Daoy (cell line): ENCODE measurements at places on chromosomes 1 and 21. TPM values are rescaled to one million over a fixed set of nuclear protein-coding genes. Genes with fewer than 3 reads are reported as not detected.

- no peak for DNase-seq
Measured at GRCh38 chr1:67814121-67814772, 19.0 kb downstream of the GNG12 start.

The TSTD1 gene
- total RNA-seq = 0.17 TPM in 1 of 2 replicates, not detected in the other

DNA sequence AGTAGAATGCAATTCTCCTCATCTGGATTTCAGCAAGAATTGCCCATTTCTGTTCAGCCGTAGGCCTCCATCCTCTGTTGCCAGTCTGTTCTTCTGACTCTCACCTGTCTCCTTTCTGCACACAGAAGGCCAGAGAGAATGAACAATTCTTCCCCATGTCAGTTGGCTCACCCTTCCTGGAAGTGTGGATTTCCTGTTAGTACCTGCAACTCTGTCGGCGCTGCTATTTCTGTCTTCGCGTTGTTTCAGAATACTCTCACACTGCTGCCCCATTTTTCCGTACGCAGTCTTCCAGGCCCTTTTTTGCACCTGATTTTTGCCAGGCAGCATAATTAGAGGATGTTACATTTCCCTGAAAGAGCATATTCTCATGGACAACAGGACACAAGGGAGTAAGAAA lies 200.7 kb downstream of the FGGY start:
- DNase-seq = no peak

DNA sequence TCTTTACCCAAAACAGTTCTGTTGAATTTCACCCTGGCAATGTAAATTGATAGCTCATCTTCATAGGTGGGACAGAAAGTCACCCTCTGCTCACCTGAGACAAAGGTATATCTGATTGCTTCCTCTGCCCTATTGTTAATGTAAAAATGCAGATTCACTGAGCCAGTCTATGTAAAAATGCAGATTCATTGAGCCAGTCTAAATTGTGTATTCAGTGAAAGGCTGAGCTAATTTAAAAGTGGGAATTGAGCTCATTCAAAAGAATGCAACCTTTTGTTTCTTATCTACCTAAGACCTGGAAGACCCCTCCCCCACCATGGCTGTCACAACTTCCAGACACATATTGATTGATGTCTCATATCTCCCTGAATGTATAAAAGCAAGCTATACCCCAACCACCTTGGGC lies 4.8 kb upstream of the MYSM1 start:
- no peak for DNase-seq

DNA sequence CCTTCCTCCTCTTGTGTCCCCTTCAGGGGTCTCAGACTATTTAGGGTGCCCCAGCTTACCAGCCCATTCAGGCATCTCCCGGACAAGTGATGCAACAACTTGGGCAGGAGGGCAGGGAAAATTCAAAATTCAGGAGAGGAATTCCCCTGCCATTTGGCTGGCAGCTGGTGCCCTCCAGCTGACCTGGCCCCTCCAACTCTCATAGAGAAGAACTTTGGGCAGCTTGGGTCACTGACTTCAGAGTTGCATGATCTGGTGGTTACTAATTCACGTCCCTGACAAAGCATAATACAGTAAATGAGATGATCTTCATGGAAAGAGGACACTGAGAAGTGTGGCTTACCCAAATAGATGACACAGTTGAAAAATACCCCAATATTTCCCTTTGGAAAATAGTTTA lies at the start of gene FCAMR:
Gene FCAMR (minus strand): TSS at position 15 of the 400 bp plus-strand sequence. CDS start 335 bp downstream, outside the sequence.
- no peak for DNase-seq

DNA sequence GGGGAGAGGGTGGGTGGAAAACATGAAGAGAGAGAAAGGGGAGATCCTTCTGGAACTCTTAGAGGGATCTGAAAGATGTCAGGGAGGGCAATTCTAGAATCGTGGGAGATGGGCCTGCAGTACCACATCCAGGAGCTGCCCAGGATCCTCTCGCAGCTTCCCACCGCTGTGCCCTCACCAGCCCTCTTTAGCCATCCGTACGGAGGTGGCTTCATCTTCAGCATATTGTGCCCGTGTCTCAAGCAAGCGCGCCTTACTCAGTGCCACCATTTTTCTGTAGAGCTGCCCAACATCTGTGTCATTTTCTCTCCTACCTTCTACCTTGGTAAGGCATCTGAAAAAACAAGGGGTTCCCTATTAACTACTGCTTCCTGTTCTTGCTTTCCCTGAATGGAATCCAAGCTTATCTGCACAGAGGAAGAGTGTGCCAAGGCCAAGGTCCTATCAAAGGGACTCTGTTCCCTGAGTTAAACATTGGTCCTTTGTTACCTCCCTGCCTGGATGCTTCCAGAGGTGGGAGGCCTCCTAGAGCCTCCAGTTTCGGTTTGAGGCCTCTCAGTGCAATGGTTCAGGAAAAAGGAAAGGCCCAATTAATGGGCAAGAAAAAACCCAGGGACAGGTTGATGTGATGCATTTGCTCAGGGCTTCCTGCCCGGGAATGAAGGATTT lies 23.2 kb downstream of the C1orf116 start:
- no peak for DNase-seq

- DNase-seq = no peak
Measured at GRCh38 chr1:228104526-228105269, 1.6 kb upstream of the C1orf35 start.

The SERPINC1 gene
- not detected in 2 replicates for total RNA-seq

The SYCP1 gene
- not detected in 2 replicates for total RNA-seq

The ZMPSTE24 gene
- 67.4 and 72.9 TPM in 2 replicates for total RNA-seq

GRCh38 chr1:33377013-33377412 lies 53.9 kb downstream of the PHC2 start:
- no peak for DNase-seq

DNA sequence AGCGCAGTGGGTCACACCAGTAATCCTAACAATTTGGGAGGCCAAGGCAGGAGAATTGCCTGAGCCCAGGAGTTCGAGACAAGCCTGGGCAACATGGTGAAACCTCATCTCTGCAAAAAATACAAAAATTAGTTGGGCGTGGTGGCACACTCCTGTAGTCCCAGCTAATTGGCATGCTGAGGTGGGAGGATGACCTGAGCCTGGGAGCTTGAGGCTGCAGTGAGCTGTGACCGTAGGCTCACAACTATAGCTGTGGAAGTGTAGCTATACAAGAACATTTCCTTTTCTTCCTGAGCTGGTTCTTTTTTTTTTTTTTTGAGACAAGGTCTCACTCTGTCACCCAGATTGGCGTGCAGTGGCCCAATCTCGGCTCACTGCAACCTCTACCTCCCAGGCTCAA lies 19.1 kb upstream of the ZNF697 start:
- DNase-seq = no peak

GRCh38 chr1:59427155-59427554 lies 130.3 kb downstream of the FGGY start:
- peak; percentile 92 for DNase-seq

- DNase-seq = peak; percentile 72
Measured at GRCh38 chr21:34881421-34881820, 167.7 kb downstream of the RUNX1 start.

DNA sequence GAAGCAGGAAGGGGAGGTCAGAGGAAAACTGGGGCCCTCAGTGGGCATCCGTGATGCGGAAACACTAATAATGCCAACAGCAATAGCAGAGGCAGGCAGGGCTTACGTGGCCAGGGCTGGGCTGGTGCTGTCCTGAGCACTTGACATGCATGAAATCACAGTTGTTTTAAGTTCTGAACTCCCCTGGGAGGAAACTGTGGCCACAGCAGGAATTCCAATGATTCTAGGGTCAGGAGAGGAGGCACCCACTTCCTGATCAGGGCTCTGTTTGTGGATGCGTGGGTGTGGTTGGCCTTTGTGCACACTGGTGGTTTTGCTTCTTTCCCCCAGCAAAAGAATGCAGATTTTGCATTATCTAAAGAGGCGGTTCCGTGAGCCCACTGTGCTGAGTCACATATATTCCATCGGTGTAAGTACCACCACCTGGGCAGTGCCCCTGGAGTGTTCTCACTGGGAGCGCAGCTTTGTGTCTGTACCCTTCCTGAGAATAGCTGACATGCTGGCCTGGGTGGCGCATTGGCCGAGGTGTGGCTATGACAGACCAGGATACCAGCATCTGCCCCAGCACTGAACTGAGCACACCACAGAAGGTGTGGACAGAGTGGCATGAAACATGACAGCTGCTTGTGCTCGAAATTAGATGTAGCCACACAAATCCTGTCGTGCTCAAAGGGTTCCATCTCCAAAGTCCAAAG lies 71.0 kb downstream of the PDE9A start:
- peak; percentile 98 for DNase-seq

The C1orf87 gene
- total RNA-seq = not detected in 2 replicates

- DNase-seq = peak; percentile 30
Measured at GRCh38 chr1:53107570-53108322, 34.7 kb downstream of the SLC1A7 start.

The MANEAL gene
- 2.6 and 4.4 TPM in 2 replicates for total RNA-seq

GRCh38 chr21:42655796-42656770 lies 2.7 kb downstream of the PDE9A start:
- DNase-seq = peak; percentile 44

DNA sequence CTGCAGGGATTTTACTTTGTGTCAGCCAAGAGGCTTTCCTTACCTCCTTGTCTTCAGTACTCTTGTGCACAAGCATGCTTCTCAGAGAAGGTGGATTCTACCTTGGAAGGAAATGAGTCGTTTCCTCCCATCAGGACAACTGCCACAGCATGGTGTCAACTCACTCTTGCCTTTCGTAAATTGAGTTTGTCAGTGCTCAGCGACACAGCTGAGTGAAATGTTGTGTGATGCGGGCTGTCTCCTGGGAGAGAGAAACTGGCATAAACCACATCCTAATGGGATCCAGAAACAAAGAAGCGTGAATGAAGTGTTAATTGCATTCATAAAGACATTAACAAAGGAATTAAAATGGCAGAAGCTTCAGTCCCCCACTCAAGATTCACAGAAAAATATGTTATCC lies 51.5 kb upstream of the SLC22A15 start:
- DNase-seq = peak; percentile 23

The RHEX gene
- total RNA-seq = not detected in 2 replicates

- peak; percentile 9 for DNase-seq
Measured at GRCh38 chr1:37028981-37029617, 5.2 kb downstream of the GRIK3 start.

The RPAP2 gene
- total RNA-seq = 34.5 and 36.9 TPM in 2 replicates

The KLHDC7A gene
- total RNA-seq = not detected in 2 replicates

GRCh38 chr1:156927215-156928042 lies 7.0 kb downstream of the LRRC71 start:
- DNase-seq = peak; percentile 90

- no peak for DNase-seq
Measured at GRCh38 chr21:28805885-28806284, 186.8 kb downstream of the LTN1 start.

GRCh38 chr1:208036918-208037766 lies 126.2 kb upstream of the CD34 start:
- no peak for DNase-seq

GRCh38 chr1:229130028-229130668 lies 140.8 kb upstream of the RAB4A start:
- no peak for DNase-seq

GRCh38 chr1:194889310-194889709 lies 1702.9 kb upstream of the B3GALT2 start:
- peak; percentile 0 for DNase-seq

The KCNT2 gene
- total RNA-seq = 0.34 and 1.0 TPM in 2 replicates

DNA sequence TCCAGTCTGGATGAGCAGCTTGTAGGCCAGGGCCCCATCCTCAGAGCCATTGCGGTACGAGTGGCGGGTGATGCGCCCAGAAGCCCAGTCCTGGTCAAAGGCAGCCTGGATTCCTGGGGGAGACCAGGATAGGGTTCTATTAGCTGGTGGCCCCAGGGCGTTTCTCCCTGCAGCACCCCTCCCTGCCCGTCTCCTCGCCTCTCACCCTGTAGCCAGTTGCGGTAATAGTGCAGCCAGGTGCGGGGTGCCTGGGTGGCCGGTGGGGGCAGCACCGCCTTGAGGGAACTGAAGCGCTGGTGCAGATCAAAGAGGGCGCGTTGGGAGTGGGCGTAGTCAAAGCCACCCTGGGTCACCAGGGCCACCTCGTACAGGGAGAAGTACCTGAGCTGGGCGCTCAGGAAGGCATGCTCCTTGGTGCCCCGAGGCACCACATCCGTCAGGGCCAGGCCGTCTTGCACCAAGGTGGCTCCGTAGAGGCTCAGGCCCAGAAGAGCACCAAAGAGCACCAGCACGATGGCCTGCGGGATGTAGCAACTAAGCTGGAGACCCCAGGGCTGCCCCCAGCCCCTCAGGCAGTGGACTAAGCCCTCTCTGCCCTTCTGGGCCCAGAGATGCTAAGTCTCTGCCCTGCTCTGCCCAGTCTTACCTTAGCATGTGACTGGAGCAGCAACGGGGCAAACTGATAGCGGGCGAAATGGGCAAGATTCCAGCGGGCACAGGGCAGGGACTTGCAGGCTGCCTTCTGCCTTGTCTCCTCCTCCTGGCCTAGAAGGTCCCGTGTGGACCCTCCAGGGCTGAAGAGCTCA lies 15.7 kb downstream of the PTCH2 start:
- no peak for DNase-seq

DNA sequence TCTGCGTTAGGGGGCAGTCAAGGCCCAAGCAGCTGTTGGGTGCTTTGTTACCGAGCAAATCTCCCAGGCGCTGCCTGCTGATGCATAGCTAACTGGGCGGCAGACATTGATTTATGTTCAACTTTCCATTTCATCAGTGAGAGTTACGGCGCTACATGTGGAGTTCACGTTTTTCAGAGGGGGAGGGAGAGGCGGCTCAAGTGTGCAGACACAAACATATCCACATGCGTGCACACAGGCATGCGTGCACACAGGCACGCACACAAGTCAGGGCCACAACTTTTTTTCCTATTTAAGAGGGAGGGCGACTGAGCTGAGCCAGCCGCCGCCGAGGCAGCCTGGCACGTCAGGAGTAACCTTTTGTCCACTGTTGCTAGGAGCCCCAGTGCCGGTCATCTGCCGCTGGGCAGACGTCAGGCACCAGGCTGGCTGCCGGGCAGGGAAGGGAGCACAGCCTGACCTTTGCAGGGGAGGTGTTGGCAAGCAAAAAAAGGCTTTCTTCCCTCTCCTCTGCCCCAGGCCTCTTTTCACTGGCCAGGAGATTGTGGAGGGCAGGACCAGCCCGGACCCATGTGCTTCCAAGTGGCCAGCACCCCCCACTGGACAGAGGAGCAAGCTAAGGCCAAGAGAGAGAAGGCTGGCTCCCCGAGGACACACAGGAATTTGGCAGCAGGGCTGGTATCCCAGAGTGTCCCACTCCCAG lies 73.3 kb downstream of the MRPL37 start:
- peak; percentile 83 for DNase-seq

- DNase-seq = no peak
Measured at GRCh38 chr1:109503935-109504334, 5.6 kb downstream of the AMIGO1 start.

The LEFTY2 gene
- total RNA-seq = not detected in 2 replicates

DNA sequence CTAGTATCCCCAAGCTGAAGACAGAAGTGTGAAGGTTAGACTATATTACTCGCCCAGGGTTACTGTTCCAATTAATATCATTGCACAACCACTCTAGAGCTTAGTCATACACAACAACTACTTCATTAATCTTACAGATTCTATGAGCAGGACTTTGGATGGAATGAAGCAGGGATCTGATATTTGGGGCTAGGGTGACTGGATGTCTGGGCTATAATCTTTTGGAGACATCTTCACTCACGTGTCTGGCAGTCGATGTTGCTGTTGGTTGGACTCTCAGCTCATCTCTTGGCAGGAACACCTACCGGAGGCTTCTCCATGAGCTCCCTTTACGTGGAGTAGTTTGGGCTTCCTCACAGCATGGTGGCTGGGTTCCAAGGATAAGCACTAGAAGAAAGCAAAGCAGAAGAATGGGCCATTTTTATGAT lies 519.2 kb upstream of the B3GALT2 start:
- DNase-seq = no peak

The ERRFI1 gene
- total RNA-seq = 81.0 and 95.0 TPM in 2 replicates

- DNase-seq = peak; percentile 41
Measured at GRCh38 chr1:234605983-234606783, 3.8 kb downstream of the IRF2BP2 start.

- DNase-seq = no peak
Measured at GRCh38 chr1:168391851-168392681, 111.4 kb downstream of the TBX19 start.

GRCh38 chr1:42000766-42001165 lies 82.0 kb upstream of the HIVEP3 start:
- DNase-seq = no peak
